ENCODE measurements at places on chromosomes 11 and 22.

GRCh38 chr11:80898910-80899309 is 1458.1 kb upstream of the TENM4 start:
- DNase-seq, result no peak

GRCh38 chr11:96199563-96200025 is 143.4 kb downstream of the MAML2 start:
- no peak for DNase-seq

DNA sequence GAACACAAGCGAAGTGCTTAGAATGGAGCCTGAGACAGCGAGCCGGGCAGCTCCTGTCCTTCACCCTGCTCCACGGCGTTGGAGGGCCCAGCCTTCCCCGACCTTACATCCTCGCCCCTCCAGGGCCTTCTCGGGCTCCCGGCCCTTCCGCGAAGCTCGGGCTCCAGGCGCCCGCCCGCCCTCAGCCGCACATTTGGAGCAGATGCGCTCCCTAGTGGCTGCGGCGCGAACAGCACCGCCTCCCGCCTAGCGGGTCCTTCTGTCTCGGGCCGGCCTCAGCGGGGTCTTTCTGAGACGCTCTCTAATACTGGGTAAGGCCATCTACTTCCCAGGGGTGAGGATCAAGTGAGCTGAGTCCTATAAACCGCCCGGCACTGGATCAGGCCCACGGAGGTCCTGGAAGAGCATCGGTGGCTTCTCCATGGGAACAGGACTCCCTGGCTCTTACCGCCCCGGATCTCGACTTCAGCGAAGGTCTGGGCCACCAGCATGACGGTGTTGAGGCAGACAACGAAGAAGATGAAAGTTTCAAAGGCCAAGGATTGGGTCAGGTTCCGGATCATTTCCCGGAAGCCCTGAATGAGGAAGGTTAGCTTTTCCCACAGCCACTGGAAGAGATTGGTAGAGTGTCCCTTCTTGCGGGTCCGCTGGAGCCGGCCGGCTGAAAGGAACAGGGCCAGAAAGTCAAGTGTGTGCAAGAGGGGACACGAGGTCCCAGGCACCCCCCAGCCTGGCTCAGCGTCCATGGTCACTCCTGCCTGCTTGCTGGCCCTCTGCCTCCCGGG is 3.7 kb downstream of the CATSPER1 start:
- DNase-seq, result peak; percentile 52

- DNase-seq, result no peak
These were observed 211.4 kb downstream of the ETS1 start for GRCh38 chr11:128375961-128376360.

- no peak for DNase-seq
These were observed 109.2 kb downstream of the IGLL1 start for GRCh38 chr22:23470811-23471389.

DNA sequence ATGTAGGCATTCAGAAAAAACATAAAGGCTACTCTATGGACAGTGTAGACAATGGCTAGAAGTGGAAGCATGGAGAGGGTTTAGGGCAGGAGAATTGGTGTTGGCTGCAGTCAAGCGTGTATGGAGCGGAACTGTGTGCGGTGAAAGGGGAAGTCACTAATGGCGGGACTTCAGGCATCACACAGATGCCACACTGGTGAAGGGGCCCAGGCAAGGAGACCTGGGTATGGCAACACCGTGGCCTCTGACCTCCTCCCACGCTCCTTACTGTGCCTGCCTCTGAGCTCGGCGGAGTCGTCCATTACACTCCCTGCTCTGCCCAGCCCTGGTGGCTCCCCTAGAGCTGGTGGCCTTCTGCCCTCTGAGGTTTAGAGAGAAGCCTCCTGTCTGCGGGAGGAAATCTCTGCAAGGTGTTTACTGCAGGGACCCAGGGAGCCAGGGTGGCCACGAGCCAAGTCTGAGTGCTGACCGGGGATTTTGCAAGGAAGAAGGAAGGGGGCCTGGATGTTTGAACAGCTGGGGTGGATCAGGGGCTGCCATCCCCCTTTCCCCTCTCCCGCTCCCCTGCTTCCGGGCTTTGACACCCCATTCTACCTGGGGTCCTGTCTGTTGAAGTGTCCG is 75.1 kb upstream of the TSPAN18 start:
- no peak for DNase-seq

DNA sequence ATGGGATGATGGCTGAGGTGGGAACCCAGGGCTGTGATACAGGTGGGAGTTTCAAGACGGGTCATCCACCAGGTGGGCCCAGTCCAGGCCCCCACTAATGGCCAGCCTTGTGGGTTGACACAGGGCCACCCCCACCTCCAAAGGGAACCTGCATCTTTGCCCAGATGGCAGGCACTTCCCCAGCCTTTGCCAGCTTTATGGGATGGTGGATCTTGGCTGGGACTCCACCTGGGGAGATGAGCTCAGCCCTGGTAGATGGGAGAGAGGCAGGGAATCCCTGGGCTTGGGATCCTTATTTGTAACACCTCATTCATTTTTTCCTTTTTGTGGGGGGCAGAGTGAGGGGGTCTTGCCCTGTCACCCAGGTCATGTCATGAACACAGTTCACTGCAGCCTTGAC is 33.4 kb downstream of the CD82 start:
- DNase-seq, result no peak

- no peak for DNase-seq
These were observed 99.3 kb downstream of the RASSF10 start for GRCh38 chr11:13108416-13108815.

GRCh38 chr11:111426617-111427016 is 47.5 kb upstream of the POU2AF1 start:
- no peak for DNase-seq

DNA sequence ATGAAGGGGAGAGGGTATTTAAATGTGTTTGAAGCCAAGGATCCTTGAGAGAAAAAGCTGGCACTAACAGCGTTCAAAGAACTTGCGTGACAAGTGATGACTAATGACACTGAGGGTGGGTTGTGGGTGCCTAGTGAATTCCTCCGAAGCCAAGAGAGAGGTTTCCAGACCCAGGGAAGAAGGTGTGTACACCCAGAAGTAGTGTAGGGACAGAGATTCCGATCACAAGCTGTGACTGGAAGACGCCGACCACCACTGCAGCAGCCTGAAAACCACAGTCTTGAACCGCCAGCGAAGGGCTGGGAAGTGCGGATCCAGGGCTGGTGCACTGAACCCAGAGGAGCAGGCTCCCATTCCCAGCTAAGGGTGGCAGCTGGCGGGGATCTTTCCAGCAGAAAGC is 9.5 kb downstream of the PPARA start:
- no peak for DNase-seq

- DNase-seq, result no peak
These were observed 27.7 kb downstream of the EMID1 start for GRCh38 chr22:29233277-29233877.

DNA sequence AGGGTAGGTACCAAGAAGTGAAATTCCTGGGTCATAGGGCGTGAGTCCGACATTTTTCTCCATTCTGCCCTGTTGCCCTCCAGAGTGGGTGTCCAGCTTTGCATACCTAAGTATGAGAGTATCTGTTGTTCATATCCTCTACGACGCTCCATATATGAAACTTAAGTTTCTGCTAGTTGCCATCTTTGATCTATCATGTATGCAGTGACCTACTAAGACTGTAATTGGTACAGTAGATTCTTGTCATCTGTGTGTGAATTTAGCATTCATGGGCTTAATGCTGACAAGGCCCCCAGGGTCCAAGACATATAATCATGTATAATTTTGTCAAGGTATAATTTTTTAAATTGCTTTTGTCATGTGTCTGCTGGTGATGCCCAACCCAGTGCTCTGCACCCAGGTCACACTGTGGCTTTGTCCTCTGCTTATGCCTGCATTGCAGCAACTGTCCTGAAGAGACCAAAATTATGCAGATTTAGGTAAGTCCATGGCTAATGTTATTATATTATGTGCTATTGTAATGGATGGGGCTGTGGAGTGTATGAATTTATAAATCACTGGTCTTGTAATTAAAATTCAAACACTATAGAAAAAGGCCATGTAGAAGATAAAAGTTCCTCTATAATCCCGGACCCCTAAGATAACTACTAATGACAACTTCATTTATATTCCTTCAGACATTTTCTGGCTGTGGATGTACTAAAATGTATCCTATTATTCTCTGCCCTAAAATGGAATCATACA is 12.2 kb downstream of the NEAT1 start:
- peak; percentile 65 for DNase-seq

GRCh38 chr11:128262463-128263345 is 324.7 kb downstream of the ETS1 start:
- DNase-seq, result no peak

GRCh38 chr22:20967697-20968211 is 699 bp downstream of the AIFM3 start:
- no peak for DNase-seq

DNA sequence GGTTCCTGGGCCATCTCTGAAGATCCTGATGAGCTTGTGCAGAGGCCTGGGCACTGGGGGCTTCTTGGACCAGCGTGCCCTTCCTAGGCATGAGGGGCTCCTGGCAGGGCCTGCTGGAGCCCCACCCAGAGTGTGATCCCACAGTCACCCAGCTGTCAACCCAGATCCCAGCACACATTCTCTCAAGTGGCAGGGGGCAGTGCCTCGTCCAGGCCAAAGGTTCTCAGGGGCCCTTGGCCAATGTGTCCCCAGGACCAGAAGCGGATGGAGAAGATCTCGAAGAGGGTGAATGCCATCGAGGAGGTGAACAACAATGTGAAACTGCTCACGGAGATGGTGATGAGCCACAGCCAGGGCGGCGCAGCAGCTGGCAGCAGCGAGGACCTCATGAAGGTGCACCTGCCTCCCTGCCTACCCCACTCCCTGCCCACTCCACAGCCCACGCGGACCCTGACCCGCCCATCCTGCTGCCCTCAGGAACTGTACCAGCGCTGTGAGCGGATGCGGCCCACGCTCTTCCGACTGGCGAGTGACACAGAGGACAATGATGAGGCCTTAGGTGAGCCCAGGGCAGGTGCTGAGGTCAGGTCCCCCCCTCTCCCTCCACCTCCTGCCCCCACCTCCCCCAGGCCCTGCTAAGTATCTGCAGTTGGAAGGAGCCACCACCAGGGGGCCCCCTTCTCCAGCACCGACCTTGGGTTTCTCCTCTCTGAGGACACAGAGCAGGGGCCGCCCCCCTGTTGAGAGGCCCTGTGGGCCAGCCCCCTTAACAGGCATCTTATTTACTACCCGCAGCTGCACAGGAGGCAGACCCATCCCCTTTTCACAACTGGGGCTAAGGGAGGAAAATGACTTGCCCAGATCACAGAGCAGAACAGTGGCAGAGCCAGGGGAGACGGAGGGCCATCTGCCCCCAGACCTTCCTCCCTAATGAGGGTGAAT is 14.7 kb downstream of the GGA1 start:
- DNase-seq, result no peak

- no peak for DNase-seq
These were observed 70.1 kb downstream of the PDE3B start for GRCh38 chr11:14713496-14714244.

- DNase-seq, result no peak
These were observed 1.1 kb upstream of the CBL start for GRCh38 chr11:119205080-119205479.

GRCh38 chr11:22194907-22195306 is 2.0 kb downstream of the ANO5 start:
- no peak for DNase-seq
